ENCODE measurements at places on chromosomes 11 and 22.

- no peak for DNase-seq
These were observed 105.6 kb downstream of the SLC1A2 start for GRCh38 chr11:35313760-35314153.

DNA sequence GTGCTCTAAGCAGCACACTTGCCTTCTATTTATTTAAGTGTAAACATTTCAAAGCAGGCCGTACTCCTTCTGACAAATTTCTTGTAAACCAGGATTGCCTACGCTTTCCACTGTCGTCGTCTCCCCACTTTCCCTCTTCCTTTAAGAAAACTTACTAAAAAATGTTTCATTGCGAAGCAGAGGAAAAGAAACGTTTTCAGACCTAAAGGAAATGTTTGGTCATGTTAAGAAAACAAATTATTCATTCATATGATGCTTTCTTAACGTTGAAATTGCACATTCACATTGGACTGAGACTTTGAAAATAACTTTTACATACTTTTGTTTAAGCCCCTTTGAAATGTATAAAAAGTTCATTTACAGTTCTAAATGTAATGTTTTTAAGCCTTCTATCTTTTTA lies 106.0 kb downstream of the EMSY start:
- DNase-seq, result no peak

DNA sequence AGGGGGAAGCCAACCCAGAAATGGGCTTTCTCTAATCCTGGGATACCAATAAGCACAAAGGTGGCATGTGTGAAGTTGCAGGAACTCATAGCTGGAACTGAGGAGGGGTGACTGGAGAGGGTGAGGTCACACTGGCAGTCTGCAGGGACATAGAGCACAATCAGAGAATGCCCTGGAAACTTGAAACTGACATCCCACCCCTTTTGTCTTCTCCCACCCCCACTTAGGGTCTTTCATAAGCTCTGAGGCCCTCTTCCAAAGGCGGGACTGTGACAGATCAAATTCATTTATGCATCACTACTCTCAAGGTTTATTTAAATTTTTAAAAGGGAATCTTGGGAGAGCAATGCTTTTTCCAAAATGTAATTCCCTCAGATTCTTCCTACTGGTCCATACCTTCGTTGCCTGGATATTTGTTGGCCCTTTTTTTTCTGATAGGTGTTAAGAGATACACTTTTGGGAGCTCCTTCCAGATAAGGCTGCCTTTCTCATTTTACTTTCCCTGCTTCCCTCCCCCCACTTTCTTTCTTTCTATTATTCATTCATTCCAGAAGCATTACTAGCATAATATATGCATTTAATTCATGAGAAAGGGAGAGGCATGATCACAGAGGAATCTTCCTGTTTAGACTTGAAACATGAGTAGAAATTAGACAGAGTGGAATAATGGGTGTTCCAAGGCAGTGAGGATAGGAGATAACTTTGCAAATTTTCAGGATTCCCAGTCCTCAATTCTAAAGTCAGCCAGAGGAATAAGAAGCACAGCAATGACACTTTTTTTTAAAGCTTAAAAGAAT lies 14.8 kb downstream of the OR51E2 start:
- no peak for DNase-seq

- DNase-seq, result no peak
These were observed 104.0 kb downstream of the APOL5 start for GRCh38 chr22:35821654-35822053.

DNA sequence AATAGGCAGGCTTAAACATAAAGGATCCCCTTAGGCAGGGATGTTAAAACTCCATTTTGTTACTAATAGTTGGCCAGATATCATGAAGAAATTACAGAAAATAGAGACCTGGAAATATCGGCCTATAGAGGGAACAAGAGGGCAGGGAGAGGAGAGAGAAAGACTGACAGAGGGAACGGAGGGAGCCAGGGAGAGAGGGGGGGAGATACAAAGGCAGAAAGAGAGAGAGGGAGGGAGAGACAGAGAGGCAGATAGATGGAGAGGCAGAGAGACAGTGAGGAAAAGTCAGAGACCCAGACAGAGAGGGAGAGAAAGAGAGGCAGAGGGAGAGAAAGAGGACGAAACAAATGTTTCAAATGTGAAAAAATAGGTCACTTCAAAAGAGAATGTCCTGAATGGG lies 53.5 kb downstream of the ZNF280B start:
- DNase-seq, result no peak
